ENCODE measurements at places on chromosomes 16 and 17.

GRCh38 chr16:57297856-57298255 is 13.4 kb upstream of the PLLP start:
- peak; percentile 90 for DNase-seq

DNA sequence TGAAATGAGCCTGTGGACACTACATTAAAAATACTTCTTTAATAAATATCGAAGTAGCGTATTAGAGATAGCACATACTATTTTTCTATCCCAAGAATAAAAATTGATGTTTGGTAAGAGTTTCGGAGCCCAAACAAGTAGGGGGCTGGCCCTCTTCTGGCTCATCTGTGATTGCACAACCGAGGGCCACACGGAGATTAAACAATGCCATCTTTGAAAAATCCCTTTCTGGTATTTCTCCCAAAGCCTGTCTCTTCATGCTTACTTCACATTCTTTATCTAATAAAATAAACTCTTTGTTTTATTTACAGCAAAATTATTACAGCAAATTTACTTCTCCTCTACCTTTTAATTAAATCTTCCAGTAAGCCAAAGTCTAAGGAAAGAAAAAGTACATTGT is 9.6 kb upstream of the MYH11 start:
- DNase-seq = no peak

DNA sequence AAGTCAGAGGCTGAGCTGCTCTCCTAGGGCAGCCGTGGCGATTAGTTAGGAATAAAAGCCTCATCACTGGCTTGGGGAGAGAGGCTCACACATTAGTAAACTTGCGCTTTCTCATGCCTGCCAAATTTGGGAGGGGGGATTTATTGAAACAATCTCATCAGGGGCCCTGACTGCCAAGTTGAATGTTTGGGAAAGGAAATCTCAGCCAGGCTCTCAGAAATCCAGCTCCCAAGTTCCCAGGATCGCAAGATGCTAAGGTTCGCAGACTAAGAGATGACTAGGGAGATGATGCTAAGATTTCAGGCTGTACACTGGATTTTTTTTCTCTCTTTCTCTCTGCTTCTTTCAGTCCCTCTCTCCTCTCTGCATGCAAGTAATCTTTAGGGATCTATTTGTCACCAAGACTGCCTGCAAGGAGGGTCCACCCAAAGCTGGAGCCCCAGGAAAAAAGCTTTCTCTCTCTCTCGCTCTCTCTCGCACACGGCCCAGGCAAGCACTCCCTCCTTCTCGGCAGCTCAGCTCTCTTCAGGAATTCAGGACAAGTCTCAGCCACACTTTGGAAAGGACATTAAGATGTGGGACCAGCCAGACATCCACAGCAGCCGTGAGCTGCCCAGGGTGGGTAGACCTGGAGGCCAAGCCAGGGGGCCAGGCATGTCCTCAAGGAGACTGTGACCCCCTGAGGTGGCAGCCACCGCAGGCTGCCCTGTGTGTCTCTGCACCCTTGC is 1.4 kb downstream of the GPR139 start:
- no peak for DNase-seq

- DNase-seq = no peak
These were observed 5.4 kb downstream of the HELZ start for GRCh38 chr17:67239597-67239996.

DNA sequence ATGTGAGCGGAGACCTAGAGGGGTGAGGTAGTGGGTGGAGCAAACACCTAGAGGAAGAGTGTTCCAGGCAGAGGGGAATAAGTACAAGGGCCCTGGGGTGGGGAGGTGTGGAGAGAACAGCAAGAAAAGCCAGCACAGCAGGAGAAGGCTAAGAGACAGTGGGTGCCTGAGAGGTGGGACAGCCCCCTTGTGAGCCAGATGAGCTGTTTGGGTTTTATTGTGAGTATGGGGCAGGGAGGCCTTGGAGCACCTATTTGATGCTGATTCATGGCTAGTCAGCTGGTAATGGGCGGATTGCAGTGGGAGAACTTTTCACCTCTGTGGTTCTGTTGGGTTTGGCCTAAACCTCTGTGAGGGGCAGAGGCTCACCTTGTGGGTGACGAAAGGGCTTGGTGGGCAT is 68.4 kb downstream of the ABCC1 start:
- DNase-seq = no peak

DNA sequence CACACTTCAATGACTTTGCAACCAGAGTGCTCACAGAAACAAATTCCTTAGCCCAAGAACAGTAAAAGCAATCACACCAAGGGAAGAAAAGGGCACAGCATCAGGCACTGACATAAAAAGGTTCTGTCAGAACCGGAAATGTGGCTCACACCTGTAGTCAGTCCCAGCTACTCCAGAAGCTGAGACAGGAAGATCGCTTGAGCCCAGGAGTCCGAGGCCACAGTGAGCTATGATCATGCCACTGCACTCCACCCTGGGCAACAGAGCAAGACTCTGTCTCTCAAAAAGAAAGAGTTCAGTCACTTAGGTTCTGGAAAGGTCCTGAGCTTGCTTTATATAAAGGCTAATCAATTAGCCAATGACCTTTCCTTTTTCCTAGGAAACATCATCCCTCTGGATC is 22.7 kb downstream of the YWHAE start:
- DNase-seq = no peak

DNA sequence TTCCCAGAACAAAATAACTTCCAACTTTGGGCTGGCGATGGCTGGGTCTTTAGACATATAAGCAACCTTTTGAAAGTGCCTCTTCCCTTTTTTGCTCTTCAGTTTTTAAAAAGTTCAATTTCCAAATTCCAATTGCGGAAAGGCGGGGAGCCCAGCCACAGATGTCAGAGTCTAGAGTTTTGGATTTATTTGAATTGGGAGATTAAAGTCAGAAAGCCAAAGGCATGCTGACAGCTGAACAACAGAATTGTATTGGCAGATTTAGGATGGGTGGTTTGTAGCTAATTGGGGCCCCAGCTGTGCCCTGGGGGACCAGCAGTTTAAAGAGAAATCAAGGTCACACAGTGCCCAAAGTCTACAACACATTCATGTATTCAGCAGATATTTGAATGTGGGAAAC is 10.5 kb downstream of the YPEL2 start:
- DNase-seq = no peak

DNA sequence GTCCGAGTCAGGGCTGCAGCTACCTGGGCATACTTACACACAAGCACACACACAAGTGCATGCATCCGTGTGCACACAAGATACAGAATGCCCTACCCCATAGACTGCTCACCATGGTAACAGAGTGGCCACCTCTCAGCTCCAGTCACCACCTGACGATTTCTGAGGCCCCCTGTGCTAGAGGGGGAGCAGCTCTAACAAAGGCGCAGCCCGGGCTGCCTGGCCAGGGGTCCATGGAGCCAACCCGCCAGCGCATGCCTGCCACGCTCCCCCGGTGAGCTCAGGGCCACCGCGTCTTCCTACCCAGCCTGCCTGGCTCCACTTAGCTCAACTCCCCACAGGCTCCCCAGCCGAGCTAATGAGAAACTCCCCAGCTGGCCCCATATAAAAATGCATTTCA is 75.5 kb downstream of the ZNF423 start:
- DNase-seq = no peak

GRCh38 chr16:84832488-84833143 is 12.8 kb downstream of the CRISPLD2 start:
- DNase-seq = no peak

DNA sequence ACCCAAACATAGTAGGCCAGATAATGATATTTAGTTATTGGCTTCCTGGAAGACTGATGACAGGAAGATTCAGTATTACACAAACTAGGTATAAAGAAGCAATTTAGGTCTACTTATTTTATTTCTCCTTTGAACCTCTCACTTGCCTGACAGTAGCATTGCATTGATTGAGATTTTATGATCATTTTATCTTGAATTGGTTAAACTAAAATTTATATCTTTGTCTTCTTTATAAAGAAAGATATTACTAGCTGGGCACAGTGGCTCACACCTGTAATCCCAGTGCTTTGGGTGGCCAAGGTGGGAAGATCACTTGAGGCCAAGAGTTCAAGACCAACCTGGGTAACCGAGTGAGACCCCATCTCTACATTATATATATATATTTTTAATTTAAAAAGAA is 14.4 kb downstream of the HLF start:
- no peak for DNase-seq

- no peak for DNase-seq
These were observed 361.6 kb downstream of the WWOX start for GRCh38 chr16:78461087-78461486.

DNA sequence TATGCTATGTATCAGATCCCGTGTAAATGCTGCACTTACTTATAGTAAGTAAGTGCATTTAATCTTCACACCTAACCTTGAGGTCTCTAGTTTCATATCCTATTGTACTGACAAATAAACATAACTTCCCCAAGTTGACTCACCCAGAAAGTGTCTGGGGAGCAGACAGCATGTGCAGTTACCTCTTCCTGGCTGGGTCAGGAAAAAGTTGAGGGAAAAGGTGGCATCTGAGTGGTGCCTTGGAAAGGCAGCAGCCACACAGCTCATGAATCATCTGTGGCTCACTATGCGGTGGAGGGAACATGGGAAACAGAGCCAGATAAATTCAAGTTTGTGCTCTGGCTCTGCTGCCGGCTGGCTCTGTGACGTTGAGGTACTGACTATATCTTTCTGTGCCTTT is 382.0 kb upstream of the DYNLRB2 start:
- DNase-seq = no peak

DNA sequence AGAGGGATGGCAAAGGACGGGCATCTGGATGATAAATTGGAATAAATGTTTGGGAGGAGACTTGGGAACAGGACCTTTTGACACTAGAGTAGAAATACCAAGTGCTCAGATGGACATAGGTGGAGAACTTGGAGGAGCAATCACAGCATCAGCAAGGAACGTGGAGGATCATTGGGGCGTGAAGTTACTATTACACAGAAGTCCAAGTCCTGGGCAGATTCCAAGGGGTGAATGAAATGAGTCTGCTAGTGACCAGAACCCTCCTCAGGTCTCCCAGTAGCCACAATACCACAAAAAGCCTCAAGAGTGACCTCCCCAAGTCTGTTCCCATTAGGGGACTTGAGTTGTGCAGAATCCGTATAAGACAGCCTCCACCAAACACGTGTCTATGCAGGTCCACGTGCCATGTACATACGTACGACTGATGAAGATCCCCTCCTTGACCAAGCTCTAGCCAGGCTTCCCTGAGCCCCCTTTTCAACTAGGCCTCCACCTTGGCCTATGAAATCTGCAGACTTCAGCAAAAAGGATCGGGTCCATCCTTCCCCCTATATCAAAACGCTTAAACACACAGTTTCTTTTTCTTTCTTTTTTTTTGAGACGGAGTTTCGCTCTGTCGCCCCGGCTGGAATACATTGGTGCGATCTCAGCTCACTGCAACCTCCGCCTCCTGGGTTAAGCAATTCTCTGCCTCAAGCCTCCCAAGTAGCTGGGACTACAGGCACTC is 2.2 kb downstream of the C17orf67 start:
- DNase-seq = no peak

DNA sequence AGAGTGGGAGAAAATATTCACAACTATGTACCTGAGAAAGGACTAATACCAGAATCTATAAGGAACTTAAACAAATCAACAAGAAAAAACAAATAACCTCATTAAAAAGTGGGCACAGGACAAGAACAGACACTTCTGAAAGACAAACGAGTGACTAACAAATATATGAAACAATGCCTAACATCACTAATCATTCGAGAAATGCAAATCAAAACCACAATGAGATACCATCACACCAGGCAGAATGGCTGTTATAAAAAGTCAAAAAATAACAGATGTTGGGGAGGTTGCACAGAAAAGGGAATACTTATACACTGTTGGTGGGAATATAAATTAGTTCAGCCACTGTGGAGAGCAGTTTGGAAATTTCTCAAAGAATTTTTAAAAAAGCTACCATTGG is 83.5 kb upstream of the WSCD1 start:
- no peak for DNase-seq

GRCh38 chr17:57895382-57896060 is 45.7 kb upstream of the MRPS23 start:
- DNase-seq = no peak

- no peak for DNase-seq
These were observed 162.0 kb downstream of the SDK2 start for GRCh38 chr17:73482251-73482716.

DNA sequence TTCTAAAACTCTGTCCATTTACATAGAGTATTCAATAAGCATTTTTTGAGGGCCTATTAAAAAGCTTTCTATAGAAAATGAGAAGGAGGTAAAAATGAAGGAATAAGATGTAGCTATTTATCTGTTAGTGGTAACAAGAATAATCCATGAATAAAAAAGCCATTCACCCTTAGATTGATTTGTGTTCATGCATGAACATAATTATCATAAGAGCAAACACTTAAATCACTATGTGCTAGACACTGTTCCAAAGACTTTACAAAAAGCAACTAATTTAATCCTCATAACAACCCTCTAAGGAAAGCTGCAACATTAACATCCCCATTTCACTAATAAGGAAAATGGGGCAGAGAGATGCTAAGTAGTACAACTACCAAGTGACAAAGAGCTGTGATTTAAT is 6.6 kb downstream of the CCDC47 start:
- DNase-seq = no peak

DNA sequence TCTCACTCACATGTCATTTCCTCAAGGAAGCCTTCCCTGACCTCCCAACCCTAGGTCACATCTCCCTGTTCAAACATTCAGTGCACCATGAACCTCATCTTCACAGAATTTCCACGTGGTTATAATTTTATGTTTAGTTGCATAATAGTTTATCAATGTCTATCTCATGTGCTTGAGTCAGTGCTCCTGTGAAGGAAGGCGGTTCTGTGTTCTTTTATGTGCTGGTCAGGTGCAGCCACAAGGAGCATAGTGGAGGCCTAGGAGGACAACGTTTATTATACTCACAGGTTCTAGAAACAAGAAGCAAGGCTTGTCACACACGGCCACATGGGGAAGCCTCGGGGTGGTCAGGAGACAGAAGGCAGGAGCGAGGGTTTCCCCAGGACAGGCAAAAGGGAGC is 34.5 kb upstream of the SCNN1B start:
- DNase-seq = no peak

- no peak for DNase-seq
These were observed 8.6 kb downstream of the LRRC59 start for GRCh38 chr17:50388728-50389127.

DNA sequence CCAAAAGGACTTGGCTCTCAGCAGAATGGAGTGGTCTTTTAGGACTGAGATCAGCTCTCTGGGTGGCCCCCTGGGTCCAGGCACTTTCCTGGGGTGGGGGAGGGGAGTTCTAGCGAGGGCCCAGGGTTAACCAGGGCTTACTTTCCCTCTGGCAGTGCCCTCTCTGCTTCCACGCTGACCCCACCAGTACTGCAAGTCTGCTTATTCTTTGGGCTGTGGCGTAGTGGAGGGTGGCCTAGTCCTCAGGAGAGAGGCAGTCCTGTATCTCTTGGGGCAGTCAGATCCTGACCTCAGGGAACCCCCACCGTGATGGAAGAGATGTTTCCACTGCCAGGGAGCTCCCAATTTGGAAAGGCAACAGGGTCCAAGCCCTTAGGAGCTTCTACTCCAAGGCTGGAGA is 79.4 kb downstream of the CCDC182 start:
- no peak for DNase-seq
